Trophoblast cell (in vitro differentiated cells and primary cell): ENCODE measurements at places on chromosomes 11 and 22.

DNA sequence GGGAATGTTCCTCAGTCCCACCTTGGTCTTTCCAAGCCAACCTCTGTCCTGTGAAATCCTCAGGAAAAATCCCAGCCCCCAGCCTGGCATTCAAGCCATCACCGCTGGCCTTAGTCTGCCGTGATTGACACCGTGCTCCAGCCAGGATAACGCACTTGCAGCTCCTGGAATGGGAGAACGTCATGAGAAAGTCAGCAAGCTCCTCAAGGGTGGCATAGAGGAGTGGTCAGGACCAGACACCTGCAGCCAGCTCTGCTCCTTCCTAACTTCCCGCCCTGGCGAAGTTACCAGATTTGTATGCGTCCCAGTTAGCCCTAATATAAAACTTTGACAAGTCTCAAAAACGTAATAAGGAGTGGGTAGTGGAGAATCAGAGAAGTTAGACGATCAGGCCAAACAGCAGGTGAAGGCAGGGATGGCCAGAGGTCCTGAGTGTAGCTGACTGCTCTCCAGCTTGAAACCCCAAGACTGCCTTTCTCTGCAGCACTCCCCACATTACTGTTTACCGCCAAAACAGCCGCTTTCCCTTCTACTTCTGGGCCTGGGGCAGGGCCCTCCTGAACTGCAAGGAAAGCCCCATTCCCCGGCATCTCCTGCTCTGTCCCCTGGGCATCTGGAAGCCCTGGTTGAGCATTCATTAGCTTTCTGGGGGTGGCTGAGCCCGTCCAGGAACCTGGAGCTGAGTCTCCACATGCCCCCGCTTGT, 1.3 kb upstream of the DKK3 start:
- peaks cover 12% of the 10 kb centered on the region for H3K4me1 ChIP-seq
- H3K36me3 ChIP-seq: peaks cover 3% of the 10 kb centered on the region
- no peaks in the 10 kb centered on the region for H3K27me3 ChIP-seq

DNA sequence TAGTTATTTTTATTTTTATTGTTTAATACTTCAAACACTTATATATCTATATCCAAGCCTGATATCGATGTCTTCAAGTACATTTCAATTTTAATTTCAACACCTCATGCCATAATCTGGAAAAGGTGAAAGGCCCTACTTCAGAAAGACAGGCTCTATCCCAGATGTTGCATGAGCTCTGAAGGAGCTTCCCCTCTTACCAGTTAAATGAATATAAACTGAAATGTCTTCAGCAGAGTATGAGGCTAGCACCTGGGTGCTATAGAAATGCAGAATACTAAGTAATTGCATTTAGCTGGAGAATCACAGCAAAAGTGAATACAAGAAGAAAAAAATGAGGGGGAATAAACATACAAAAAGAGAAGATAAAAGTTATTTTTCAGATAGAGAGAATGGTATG, 11.5 kb upstream of the GRIA4 start:
- DNase-seq: no peak
- H3K27me3 ChIP-seq: no peaks in the 10 kb centered on the region
- no peak overlapping the region for H3K27ac ChIP-seq
- H3K4me1 ChIP-seq: no peaks in the 10 kb centered on the region
- no peak overlapping the region for H3K4me3 ChIP-seq
- no peaks in the 10 kb centered on the region for H3K36me3 ChIP-seq

DNA sequence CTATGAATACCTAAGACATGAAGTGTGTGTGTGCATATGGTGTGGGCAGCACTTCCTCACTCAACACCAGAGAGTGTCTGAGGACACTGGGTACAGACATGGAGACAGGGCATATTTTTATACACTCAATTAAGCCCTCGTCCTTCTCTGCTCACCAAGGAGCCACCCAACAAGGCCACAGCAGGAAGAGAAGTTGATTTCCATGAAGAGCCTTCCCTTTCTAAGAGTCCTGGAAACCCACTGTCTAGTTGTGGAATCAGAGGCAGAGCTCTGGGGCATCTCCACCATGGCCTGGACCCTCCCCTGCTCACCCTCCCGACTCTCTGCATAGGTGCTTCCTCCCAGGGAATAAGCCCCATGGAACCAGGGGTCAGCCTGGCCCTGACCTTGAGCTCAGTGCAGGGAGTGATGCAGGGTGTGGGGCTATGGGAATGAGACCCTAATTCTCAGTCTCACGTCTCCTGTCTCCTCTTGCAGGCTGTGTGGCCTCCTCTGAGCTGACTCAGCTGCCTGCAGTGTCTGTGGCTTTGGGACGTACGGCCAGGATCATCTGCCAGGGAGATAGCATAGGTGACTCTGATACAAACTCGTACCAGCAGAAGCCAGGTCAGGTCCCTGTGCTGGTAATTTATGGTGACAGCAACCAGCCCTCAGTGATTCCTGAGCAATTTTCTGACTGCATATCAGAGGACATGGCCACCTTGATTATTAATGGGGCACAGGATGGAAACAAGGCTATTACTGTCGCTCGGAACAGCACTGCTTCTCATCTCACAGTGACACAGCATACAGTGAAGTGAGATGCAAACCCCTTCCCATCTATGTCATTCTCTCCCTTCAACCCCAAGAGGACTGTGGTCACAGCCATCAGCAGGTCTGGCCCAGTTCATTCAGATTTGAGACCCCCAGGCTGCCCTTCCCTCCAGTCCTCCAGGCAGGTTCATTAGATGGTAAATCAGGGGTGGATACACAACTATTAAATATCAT, 14.6 kb upstream of the IGLL5 start:
- no peak overlapping the region for H3K27ac ChIP-seq
- H3K4me1 ChIP-seq: no peaks in the 10 kb centered on the region
- DNase-seq: peak; percentile 11
- no peak overlapping the region for H3K4me3 ChIP-seq
- H3K36me3 ChIP-seq: no peaks in the 10 kb centered on the region
- peaks cover 1% of the 10 kb centered on the region for H3K27me3 ChIP-seq

- H3K4me1 ChIP-seq: no peaks in the 10 kb centered on the region
- no peak for DNase-seq
- no peaks in the 10 kb centered on the region for H3K27me3 ChIP-seq
- H3K27ac ChIP-seq: no peak overlapping the region
These were observed 19.0 kb upstream of the OR9Q1 start for GRCh38 chr11:58004664-58005063.
